ENCODE measurements at places on chromosomes 4 and X.
A peak's percentile ranks its signal among the peaks of the same experiment; 100 is the strongest.

DNA sequence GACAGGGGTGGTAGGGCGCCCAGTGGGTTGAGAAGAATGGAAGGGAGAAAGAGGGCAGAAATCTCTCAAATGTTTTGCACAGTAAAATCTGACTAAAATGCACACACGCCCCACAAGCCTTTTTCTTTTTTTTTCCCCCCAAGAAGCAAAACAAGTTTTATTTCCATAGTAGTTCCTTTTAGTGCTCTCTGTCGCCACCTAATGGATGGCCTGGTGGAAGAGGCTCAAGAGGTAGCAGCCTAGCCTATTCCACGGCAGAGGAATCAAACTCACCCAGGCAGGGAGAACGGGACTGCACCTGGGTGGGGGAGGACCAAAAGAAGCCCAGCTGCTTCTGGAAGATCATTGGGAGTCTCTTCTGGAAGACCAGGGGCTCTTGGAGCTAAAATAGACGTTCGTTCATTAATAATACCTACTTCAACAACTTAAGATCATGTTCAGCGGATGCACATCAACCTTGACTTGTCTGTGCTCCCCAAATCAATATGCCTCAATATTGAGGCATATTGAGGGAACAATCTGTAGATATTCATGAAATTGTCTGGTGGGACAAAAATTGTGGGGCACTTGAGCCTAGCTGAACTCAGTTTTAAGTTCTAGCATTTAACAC, 31.6 kb upstream of the IRAK1 start:
- DNase-seq = peak; percentile 15

DNA sequence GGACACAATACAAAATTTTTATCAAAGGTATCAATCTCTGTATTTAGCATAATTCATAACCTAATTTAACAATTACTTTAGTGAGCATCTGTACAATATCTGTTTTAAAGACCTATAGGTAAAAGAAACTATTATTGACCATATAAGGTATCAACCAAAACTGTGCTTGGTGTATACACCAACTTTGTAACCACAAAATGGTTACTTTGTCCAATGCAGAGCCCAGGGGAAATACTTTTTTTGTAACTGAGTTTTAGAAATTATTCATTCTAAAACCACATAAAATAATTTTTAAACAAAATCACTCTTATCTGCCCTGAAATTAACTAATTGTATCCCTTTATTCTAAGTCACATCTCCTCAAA, 5.0 kb downstream of the CXXC4 start:
- no peak for DNase-seq

DNA sequence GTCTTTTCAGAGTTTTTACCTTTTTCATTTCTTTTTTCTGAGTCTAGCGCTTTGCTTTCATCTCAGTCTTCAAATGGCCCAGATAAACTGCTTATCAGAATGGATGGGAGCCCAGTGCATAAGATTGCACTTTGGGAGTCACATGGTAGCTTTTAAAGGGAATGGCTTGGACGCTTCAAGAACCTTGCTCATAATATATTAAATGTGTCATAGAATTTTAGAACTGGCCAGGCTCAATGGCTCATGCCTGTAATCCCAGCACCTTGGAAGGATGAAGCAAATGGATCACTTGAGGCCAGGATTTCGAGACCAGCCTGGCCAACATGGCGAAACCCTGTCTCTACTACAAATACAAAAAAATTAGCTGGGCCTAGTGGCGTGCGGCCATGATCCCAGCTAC, 68.4 kb downstream of the HMGB2 start:
- no peak for DNase-seq

DNA sequence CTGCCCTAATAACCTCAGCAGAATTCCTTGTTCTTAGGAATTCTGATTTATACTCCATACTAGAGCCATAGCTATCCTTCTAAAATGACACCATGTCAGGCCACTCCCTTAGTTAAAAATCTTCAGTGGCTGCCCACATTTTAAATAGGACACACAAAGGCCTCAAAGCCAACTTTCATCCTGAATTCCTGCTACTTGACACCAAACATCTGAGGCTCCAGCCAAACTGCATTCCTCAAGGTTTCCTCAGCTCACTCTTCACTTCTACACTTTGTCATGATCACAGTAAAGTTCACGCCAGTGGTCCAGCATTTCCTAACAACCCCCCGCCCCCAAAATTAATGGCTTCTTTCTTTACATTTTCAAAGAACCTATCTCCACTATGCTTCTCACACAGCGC, 124.3 kb downstream of the ADGRA3 start:
- DNase-seq = no peak

DNA sequence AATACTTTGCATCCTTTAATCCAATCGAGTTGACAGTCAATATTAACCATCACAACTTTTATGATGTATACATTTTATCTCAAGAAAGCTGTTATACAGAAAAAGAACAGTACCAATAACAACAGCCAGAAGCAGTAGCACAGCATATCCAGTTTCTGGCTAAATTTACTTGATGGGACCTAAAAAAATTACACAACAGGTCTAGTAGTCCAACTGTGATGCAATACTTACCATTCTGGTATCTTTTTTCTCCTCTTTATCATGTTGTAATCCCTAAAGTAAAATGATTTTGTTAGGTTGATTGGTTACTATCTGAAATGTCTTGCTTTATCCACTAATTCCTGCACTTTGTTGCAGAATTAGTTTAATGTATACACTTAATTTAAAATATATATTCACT, 1150.6 kb downstream of the FAT4 start:
- no peak for DNase-seq

DNA sequence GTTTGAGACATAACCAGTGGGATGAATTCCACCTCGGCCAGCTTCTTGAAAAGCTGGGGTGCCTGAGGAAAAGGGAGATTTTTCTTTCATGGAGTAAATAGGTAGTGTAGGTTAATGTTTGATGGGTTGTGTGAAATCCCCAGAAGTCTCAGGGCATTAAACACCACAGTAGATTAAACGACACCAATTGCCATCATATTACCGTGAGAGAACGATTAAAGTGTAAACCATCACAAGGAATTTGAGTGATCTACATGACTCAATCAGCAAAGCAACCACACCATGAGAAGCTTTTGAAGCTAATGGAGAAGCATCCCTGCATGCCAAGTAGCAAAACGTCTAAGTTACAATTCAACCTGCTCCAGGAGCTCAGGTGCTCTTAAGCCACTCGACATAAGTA, 322.5 kb upstream of the GATB start:
- DNase-seq = no peak

DNA sequence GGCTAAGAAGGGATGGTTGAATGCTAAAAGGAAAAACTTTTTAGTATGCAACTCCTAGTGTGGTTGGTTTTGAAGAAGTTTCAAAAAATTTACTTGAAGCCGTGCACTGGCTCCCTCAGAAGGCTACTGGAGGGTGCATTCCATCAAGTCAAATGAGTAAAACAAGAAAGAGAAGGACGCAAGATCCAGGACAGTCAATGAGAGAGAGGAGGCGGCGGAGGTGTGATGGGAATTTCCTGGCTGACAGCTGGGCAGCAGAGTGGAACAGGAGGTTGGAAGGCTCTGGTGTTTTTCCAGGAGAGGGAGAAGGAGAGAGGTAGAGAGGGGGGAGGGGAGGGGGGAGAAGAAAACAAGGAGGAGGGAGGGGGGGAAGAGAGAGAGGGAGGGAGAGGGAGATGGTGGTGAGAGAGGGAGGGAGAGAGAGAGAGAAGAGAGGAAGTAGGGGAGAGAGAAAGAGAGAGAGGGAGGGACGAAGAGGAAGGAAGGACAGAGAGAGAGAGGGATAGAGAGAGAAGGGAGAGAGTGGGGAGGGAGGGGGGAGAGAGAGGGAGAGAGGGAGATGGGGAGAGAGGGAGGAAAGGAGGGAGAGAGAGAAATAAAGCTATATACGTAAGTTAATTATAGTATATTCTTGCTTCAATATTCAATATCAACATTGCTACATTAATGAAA, 126.4 kb downstream of the SH3KBP1 start:
- DNase-seq = no peak
